Caco-2 (cell line): ENCODE measurements at places on chromosomes 5 and 9. TPM values are rescaled to one million over a fixed set of nuclear protein-coding genes. Genes with fewer than 3 reads are reported as not detected.

Gene ZNG1E
- 30.4 and 35.9 TPM in 2 replicates for total RNA-seq

Gene TEK
- not detected in 2 replicates for total RNA-seq

Gene UBE2QL1
- total RNA-seq, result not detected in 2 replicates

Gene PLEKHG4B
- total RNA-seq, result 15.0 TPM in 2 replicates

Gene IL13
- not detected in 2 replicates for total RNA-seq

DNA sequence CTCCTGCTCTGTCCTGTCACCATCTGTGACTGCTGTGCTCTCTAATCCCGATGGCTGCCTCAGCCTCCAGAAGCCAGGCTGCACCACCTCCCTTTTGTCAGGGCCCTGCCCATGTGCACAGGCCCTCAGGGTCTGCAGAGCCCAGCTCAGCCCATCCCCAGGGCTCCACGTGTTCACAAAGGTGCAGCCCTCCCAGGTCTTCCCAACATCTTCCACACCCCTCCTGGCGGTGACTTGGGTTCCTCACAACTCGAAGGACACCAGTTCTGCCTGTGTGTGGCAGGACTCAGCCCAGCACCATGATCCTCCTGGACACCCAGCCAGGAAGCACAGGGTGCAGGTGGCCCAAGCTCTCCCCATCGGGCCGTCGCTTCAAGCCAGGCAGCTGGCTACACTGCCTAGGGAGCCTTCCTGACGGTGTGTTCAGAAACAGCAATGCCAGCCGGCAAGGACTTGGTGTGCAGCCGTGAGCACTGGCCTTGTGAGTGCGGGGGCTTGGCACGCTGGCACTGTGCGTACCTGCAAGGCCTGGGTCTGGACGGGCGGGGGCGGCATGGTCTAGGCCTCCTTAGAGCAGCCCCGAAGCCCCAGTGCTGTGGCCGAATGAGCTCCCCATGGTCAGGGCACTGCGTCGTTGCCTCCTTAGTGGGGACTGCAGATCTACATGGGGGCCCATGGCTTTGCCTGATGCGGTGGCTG is 96.1 kb downstream of the MRPL36 start:
- no peak for DNase-seq
- H3K27ac ChIP-seq, result no peak overlapping the region
- no peaks in the 10 kb centered on the region for H3K36me3 ChIP-seq

DNA sequence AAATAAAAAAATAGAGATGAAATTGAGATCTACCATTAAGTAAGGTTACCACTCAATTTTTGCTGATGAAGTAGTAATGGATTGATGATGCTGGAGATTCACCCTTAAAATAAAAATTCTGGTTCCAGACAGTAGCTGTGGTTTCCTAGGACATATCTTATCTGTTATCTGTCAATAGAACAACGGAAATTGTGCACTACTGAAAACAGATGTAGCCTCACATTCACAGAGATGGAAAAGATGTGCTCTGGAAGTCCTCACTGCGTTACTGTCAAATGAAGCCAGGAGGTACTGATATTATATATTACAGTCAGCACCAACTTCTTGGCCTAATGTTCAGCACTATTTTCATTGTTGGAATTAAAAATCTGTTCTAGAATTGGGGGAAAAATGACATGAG is 154.0 kb downstream of the SLC24A2 start:
- H3K27ac ChIP-seq, result no peak overlapping the region
- H3K27me3 ChIP-seq, result no peaks in the 10 kb centered on the region

DNA sequence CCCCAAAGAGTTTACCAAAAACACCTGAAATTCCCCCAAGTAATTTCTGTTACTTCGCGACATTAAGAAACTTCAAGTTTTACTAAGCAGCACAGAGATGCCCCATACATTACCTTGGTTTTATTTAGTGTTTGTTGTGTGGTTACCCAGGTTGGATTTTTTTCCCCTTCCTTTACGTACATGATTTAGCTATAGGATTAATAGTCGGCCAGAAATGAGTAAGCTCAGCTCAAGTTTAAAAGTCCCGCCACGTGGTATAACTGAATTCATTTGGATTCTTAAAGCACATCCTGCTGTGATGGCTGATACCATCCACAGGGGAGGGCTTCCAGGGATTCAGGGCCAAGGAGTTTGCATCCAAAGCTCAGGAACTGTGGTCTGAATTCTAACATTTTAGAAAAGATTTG is 75.9 kb downstream of the DAP start:
- H3K36me3 ChIP-seq, result peaks cover 2% of the 10 kb centered on the region; the same call in 1 of the 2 replicates
- no peaks in the 10 kb centered on the region for H3K4me1 ChIP-seq

GRCh38 chr9:12448246-12448645 is 244.9 kb upstream of the TYRP1 start:
- no peak overlapping the region for H3K4me3 ChIP-seq
- H3K27me3 ChIP-seq, result no peaks in the 10 kb centered on the region
- H3K27ac ChIP-seq, result no peak overlapping the region

- DNase-seq, result no peak
- no peak overlapping the region for H3K4me3 ChIP-seq
- no peaks in the 10 kb centered on the region for H3K36me3 ChIP-seq
Observed at GRCh38 chr9:7115606-7116005, 357.8 kb downstream of the KDM4C start.

- H3K36me3 ChIP-seq, result no peaks in the 10 kb centered on the region
- no peaks in the 10 kb centered on the region for H3K27me3 ChIP-seq
- H3K4me3 ChIP-seq, result no peak overlapping the region
- no peaks in the 10 kb centered on the region for H3K4me1 ChIP-seq
- DNase-seq, result no peak
- no peak overlapping the region for H3K27ac ChIP-seq
Observed at GRCh38 chr5:3517348-3517747, 78.3 kb upstream of the IRX1 start.

- H3K4me1 ChIP-seq, result 0 out of 2 replicates have a peak, but pooled peaks cover 12% of the 10 kb centered on the region
- no peaks in the 10 kb centered on the region for H3K36me3 ChIP-seq
- peak overlapping the region; percentile 3 for H3K27ac ChIP-seq
- H3K4me3 ChIP-seq, result no peak overlapping the region
- H3K27me3 ChIP-seq, result no peaks in the 10 kb centered on the region
Observed at GRCh38 chr5:72284559-72285423, 35.2 kb downstream of the MRPS27 start.

DNA sequence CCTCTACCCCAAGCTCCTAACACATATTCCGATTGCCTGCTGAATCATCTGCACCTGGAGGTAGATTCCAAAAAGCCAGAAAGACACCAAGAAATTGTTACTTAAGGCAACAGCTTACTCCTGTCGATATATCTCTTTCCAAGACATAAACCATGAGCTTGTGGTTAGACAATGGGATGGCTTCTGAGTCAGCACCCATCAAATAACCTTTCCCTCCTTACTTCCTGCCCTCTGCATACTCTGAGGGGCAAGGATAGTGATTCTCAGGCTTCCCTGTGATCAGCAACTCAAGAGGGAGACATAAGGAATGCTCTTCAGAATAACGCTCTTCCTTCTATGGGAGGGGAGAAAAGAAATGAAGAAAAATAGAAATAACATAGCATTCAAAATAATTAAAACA is 70.9 kb downstream of the TMEM215 start:
- no peaks in the 10 kb centered on the region for H3K4me1 ChIP-seq
- DNase-seq, result no peak
- no peak overlapping the region for H3K4me3 ChIP-seq
- H3K36me3 ChIP-seq, result no peaks in the 10 kb centered on the region
- H3K27me3 ChIP-seq, result no peaks in the 10 kb centered on the region
- H3K27ac ChIP-seq, result no peak overlapping the region

DNA sequence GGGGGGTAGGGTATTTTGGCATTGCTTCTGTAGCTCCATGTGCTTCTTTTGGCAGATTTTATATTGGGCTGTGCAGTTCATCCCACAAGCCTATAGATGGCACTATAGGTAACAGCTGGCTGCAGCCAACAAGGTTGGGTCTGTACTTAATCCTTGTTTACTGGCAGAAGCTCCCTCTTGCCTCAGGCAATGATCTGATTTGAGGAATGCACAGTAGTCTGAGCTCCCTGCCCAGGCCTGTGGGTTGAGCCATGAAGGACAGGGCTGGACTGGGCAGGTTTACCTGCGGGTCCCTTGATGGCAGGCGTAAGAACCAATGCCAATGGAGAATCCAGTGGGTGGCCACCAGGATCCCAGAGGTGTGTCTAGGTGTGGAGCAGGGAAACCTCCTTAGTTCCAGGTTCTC is 11.7 kb upstream of the OR1J2 start:
- DNase-seq, result peak; percentile 82
- no peaks in the 10 kb centered on the region for H3K36me3 ChIP-seq
- H3K4me3 ChIP-seq, result no peak overlapping the region
- H3K4me1 ChIP-seq, result no peaks in the 10 kb centered on the region
- no peak overlapping the region for H3K27ac ChIP-seq
- no peaks in the 10 kb centered on the region for H3K27me3 ChIP-seq

DNA sequence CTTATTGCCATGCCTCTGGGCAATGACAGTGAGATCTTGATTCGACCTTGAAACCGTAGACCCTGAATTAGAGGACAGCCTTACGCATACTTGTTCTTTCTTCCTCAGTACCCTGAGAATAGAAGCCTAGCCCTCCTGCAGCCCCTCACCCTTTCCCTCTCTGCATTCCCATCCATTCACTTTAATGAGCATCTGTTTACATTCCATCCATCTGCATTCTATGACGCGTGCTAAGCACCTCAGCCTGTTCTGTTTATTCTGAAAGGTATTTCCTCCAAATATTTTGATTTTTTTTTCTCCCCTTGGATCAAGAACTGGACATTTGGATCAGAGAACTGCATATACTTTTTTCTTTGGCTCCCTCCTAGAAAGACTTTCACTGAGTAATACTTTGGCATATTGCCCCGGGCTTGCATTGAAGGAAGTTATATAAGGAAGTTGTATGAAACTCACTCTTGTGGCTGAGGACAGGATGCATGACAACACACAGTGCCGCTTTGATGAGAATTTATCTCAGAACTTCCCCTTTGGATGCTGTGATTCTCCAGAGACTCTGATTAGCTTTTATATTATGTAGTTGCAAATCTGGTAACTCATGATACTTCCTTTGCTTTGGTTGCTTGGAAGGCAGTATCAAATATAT is 15.7 kb downstream of the TMEM8B start:
- no peak overlapping the region for H3K4me3 ChIP-seq
- H3K4me1 ChIP-seq, result peaks cover 4% of the 10 kb centered on the region; the same call in 1 of the 2 replicates
- no peaks in the 10 kb centered on the region for H3K27me3 ChIP-seq
- no peak for DNase-seq
- H3K36me3 ChIP-seq, result no peaks in the 10 kb centered on the region

GRCh38 chr5:44952376-44952775 is 143.6 kb downstream of the MRPS30 start:
- no peak overlapping the region for H3K4me3 ChIP-seq
- H3K36me3 ChIP-seq, result no peaks in the 10 kb centered on the region
- no peak overlapping the region for H3K27ac ChIP-seq
- no peaks in the 10 kb centered on the region for H3K4me1 ChIP-seq
- H3K27me3 ChIP-seq, result no peaks in the 10 kb centered on the region

GRCh38 chr5:9523090-9523823 is 22.6 kb downstream of the SEMA5A start:
- no peaks in the 10 kb centered on the region for H3K4me1 ChIP-seq
- no peak for DNase-seq
- H3K27me3 ChIP-seq, result no peaks in the 10 kb centered on the region
- H3K27ac ChIP-seq, result no peak overlapping the region
- no peaks in the 10 kb centered on the region for H3K36me3 ChIP-seq
- H3K4me3 ChIP-seq, result no peak overlapping the region

- no peaks in the 10 kb centered on the region; the same call in none of the 2 replicates for H3K36me3 ChIP-seq
- DNase-seq, result no peak
- H3K27ac ChIP-seq, result no peak overlapping the region
- H3K4me1 ChIP-seq, result peaks cover 14% of the 10 kb centered on the region
- no peaks in the 10 kb centered on the region for H3K27me3 ChIP-seq
Observed at GRCh38 chr9:114286146-114286679, 36.7 kb upstream of the ORM1 start.

GRCh38 chr9:106052166-106052565 is 357.8 kb downstream of the TMEM38B start:
- DNase-seq, result no peak
- no peak overlapping the region for H3K4me3 ChIP-seq
- H3K36me3 ChIP-seq, result no peaks in the 10 kb centered on the region
- no peaks in the 10 kb centered on the region for H3K27me3 ChIP-seq

DNA sequence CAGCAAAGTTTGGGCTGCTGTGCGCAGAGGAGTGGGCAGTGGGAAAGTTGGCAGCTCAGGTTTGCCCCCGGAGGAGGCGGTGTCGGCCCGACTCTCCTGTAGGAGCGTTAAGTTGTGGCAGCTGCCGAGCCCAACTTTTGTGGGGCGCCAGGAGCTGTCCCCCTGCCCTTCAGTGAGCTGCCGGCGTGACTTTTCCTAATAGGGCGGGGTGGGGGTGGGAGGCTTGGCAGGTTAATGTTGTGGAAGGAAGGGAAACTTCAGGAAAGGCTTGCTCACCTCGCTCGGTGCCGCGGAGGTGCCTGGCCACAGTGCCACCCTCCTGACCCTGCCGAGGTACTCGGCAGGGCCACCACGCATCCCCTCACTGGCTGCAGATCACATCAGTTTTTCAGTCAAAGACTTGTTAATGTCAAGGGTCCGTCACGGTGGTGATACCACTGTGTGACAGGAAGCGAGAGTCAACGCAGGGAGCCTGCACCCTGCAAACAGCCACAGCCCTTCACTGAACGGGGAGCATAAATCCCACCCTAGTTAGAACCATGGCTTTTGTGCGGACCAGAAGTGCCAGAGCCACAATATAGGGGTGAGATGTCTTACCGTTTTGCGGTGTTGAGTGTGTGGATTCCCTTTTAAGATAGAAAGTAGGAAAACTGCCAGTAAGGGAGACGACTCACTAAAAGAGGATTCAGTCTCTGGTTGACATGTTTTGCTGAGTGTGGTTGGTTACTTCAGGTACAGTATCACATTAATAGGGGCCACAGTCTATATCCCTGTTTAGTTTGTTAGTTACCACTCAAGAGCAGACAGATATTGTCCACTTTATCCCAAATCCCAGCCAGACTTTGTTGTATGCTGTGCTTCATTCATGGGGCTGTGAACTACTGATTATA is 796 bp downstream of the LNPEP start:
- peaks cover 13% of the 10 kb centered on the region; the same call in 1 of the 2 replicates for H3K4me1 ChIP-seq
- H3K27me3 ChIP-seq, result no peaks in the 10 kb centered on the region
- H3K36me3 ChIP-seq, result no peaks in the 10 kb centered on the region
- H3K27ac ChIP-seq, result peak overlapping the region; percentile 97

DNA sequence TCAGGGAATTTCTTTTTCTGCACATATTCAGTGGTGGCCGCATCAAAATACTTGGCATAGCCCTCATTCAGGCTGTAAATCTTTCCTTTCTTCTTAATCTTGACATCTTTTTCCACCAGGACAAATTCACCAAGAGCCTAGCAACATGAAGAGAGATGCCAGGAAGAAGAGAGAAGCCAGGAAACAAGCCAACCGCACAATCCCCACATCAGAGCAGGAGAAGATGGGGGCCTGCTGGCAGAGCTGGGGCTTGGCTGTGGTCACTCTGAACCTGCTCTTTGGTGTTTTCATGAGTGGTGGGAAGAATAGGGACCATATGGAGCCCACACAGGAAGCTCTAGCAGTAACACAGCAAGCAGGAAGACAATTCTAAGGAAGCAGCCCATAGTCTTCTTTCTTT is 12.4 kb downstream of the PCAT7 start:
- H3K27me3 ChIP-seq, result no peaks in the 10 kb centered on the region
- no peaks in the 10 kb centered on the region for H3K4me1 ChIP-seq
- no peak overlapping the region for H3K27ac ChIP-seq
- no peak for DNase-seq
- no peaks in the 10 kb centered on the region for H3K36me3 ChIP-seq
